ENCODE measurements at places on chromosomes 2 and 18. TPM values are rescaled to one million over a fixed set of nuclear protein-coding genes. Genes with fewer than 3 reads are reported as not detected.
A peak's percentile ranks its signal among the peaks of the same experiment; 100 is the strongest.

DNA sequence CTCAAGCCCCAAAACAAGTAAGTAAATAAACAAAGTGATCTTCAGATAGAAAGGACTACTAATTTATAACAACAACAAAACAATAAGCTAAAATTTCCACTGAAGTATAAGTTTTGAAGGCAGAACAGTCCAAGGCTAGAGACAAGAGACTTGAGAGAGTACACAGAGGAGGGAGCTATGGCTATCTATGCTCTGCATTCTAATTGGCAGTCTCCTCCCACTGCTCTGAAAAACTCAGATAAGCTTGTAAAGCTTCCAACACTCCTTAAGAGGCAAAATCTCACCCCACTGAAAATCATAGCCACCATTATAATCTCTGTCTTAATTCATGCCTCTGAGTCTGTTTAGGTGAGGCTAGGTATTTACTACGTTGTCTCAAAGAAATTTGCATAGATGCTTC lies 714.6 kb upstream of the LRATD1 start:
- H3K27me3 ChIP-seq = no peaks in the 10 kb centered on the region
- H3K4me3 ChIP-seq = no peak overlapping the region
- H3K27ac ChIP-seq = no peak overlapping the region
- no peaks in the 10 kb centered on the region for H3K36me3 ChIP-seq
- DNase-seq = no peak

GRCh38 chr2:135963841-135964240 lies 21.6 kb downstream of the DARS1 start:
- no peaks in the 10 kb centered on the region for H3K27me3 ChIP-seq
- no peak overlapping the region for H3K27ac ChIP-seq
- H3K4me3 ChIP-seq = no peak overlapping the region
- DNase-seq = no peak
- H3K36me3 ChIP-seq = peaks cover 3% of the 10 kb centered on the region
- H3K4me1 ChIP-seq = peaks cover 20% of the 10 kb centered on the region

GRCh38 chr18:71797554-71797953 lies 746.6 kb downstream of the CBLN2 start:
- no peaks in the 10 kb centered on the region for H3K36me3 ChIP-seq
- no peak overlapping the region for H3K4me3 ChIP-seq
- H3K27me3 ChIP-seq = no peaks in the 10 kb centered on the region
- H3K4me1 ChIP-seq = no peaks in the 10 kb centered on the region

- peak overlapping the region; percentile 83 for H3K27ac ChIP-seq
- DNase-seq = no peak
- H3K27me3 ChIP-seq = no peaks in the 10 kb centered on the region
Measured at GRCh38 chr2:96259497-96259921, 6.3 kb downstream of the TMEM127 start.

DNA sequence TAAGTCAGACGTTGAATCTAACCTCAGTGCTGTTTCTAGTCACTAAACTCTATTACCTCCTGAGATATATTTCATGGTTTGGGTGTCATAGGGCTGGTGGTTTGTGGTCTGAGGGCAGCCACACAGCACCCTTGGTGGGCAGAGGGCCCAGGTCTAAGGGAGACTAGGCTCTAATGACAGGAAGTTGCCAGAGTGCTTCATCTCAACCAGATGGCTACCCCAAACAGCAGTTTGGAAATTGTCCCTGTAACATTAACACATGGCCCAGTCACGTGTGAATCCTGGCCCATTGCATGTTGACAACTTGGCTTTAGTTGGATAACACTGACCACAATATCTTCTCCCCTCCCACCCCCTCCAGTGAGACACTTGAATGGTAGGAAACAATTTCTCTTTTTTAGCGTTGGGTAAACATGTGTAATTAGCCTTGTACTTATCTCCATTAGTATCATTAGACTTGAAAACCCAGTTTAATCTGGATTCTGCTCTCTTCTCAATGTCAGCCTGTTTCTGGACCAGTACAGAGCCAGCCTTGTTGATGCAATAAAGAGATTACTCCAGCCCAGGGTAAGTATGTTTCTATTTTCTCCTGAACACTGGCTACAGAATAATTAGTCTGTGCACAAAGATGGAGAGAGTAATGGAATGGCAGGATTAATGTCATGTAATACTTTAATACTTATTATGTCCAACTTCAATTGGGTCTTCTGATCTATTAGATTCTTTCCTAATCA lies 187.8 kb upstream of the SIX3 start:
- H3K27me3 ChIP-seq = no peaks in the 10 kb centered on the region
- H3K27ac ChIP-seq = no peak overlapping the region
- H3K4me1 ChIP-seq = no peaks in the 10 kb centered on the region
- DNase-seq = no peak
- H3K4me3 ChIP-seq = no peak overlapping the region
- no peaks in the 10 kb centered on the region for H3K36me3 ChIP-seq

- H3K4me1 ChIP-seq = no peaks in the 10 kb centered on the region
- H3K27ac ChIP-seq = no peak overlapping the region
- DNase-seq = no peak
- H3K4me3 ChIP-seq = no peak overlapping the region
- H3K27me3 ChIP-seq = no peaks in the 10 kb centered on the region
Measured at GRCh38 chr2:10876394-10876793, 35.3 kb upstream of the KCNF1 start.

- no peaks in the 10 kb centered on the region for H3K36me3 ChIP-seq
- DNase-seq = peak; percentile 74
- H3K4me1 ChIP-seq = no peaks in the 10 kb centered on the region
- H3K27me3 ChIP-seq = no peaks in the 10 kb centered on the region
- no peak overlapping the region for H3K4me3 ChIP-seq
Measured at GRCh38 chr2:239876271-239876947, 148.7 kb downstream of the NDUFA10 start.

DNA sequence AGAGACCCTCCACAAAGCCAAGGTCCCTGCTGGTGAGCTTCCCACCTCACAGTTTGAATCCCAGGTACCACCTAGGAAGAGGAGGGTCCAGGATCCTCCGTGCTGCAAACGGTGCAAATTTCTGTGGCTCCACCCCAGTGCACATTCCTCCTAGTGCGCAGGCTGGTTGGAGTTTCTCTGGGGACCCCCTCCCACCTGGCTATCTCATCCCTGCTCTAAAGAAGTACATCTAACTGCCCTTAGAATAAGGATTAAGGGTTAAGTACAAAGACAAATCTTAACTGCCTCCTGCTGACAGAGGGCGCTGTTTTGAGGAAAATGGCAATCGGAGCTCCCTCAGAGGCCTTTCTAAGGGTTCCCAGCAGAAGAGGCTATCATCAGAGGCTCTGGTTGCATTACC lies 109.6 kb upstream of the FSIP2 start:
- H3K27ac ChIP-seq = no peak overlapping the region
- H3K36me3 ChIP-seq = no peaks in the 10 kb centered on the region
- H3K27me3 ChIP-seq = no peaks in the 10 kb centered on the region
- no peak for DNase-seq
- no peaks in the 10 kb centered on the region for H3K4me1 ChIP-seq

UGT1A1 gene
- 0.98 TPM for total RNA-seq

MYO7B gene
- not detected for total RNA-seq

COPS9 gene
- 170 TPM for total RNA-seq
